ENCODE measurements at places on chromosomes 4 and X.
A peak's percentile ranks its signal among the peaks of the same experiment; 100 is the strongest.

GRCh38 chrX:19874391-19875049 is 12.9 kb downstream of the SH3KBP1 start:
- DNase-seq, result no peak

DNA sequence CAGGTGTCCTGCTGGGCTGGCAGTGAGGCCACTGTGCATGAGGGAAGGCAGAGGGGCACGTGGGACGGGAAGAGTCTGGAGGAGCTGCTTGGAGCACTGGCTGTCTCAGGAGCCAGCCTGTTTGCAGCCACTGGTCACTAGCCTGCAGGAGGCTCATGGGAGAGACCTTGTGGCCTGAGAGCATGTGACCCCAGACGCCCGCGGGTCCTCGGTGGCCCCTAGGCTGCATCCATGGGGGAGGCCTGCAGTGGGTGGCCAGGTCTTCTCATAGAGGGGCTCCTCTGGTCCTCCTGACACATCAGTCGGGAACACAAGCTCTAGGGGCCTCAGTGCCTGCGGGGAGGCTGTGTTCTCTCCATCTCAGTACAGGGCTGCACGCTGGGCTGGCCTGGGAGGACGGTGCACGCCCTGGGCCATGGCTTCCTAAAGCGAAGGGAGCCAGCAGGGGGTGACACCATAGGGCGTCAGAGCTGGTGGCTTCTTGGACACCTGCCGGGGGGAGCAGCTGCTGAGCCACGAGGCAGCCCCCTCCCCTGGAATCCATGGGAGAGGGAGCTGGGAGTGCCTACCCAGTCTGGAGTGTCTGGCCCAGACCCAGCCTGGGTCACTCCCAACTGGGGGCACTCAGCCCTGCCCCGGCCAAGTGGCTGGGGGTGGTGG is 12.3 kb downstream of the NAT8L start:
- peak; percentile 65 for DNase-seq

DNA sequence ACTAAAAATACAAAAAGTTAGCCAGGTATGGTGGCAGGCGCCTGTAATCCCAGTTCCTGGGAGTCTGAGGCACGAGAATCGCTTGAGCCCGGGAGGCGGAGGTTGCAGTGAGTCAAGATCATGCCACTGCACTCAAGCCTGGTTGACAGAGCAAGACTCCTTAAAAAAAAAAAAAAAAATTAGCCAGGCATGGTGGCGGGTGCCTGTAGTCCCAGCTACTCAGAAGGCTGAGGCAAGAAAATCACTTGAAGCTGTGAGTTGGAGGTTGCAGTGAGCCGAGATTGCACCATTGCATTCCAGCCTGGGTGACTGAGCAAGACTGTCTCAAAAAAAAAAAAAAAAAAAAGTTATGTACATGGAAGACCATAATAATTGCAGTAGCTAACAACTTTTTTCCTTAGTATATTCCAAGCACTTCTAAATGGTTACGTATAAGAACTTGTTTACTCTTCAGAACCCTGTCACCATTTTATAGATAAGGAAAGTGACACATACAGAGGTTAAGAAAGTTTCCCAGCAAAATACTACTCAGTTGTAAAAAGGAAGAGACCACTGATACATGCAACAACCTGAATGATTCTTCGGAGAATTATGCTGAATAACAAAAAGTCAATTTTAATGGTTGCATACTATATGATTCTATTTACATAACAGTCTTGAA is 24.5 kb downstream of the RUFY3 start:
- no peak for DNase-seq

- DNase-seq, result no peak
These were observed 90.2 kb upstream of the TAB3 start for GRCh38 chrX:30979271-30979670.

DNA sequence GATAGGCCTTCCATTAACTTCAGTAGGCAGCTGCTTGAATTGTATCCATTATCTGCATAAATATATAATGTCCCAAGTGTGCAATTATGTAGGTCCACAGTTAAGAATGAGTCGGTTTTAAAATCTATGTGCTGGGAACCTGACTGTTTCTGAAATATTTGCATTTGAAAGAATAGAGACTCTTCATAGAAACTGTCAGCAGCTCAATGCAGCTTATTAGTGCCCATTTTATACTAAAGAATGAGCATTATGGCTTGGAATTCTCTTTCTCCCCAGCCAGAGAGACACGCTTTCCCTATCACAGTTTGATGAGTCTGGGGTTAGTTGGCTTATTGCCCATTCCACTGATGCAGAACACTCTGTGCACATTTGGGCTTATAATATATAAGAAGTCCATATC is 202.0 kb upstream of the PCDH7 start:
- DNase-seq, result no peak

DNA sequence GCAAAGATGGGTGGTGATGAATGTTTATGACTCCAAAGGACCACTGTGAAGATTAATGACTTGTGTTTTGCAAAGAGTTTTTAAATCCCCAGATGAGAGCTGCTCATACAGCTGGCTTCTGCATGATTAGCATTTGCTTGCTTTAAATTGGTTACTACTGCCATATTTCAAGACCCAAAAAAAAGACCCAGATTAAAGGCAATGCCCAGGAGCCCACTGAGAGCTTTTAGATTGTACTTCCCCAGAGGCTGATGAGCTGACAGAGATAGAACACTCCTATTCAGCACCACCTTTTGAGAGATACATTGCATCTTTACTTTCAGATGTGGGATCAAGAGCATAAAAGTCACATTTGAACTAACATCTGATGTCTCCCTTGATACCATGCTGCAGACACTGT is 142.0 kb downstream of the HNRNPD start:
- DNase-seq, result no peak

GRCh38 chrX:47232197-47232802 is 509 bp upstream of the USP11 start:
- DNase-seq, result no peak
